Neuronal stem cell (in vitro differentiated cells): ENCODE measurements at places on chromosomes 5 and 9.

- no peak for DNase-seq
These were observed 1.0 kb downstream of the PRDM6 start for GRCh38 chr5:123089914-123090660.

GRCh38 chr9:119164716-119165115 is 204.5 kb downstream of the BRINP1 start:
- DNase-seq: no peak

GRCh38 chr9:2236850-2237249 is 221.7 kb downstream of the SMARCA2 start:
- no peak for DNase-seq

DNA sequence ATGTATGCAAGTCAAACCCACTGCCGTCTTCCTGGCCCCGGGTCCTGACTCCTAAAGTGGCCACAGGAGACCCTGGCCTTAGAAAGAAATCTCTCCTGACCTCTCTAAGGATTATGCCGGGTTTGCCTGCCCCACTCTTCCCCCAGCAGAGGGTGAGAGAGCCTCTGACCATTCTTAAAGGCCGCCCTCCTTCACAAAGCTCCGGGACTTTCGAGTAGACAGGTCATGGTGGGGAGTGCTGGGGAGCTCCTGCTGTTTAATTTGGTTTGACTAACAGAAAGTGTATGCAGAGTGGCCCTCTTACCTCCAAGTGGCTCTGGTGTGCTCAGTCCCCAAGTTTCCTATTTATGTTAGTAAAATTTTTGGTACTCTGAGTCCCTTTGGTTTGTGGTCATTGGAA is 111.8 kb downstream of the LRRC70 start:
- DNase-seq: no peak

GRCh38 chr5:100683881-100684280 is 148.7 kb downstream of the FAM174A start:
- DNase-seq: no peak

- DNase-seq: no peak
These were observed 400 bp downstream of the TIFAB start for GRCh38 chr5:135451581-135452320.

DNA sequence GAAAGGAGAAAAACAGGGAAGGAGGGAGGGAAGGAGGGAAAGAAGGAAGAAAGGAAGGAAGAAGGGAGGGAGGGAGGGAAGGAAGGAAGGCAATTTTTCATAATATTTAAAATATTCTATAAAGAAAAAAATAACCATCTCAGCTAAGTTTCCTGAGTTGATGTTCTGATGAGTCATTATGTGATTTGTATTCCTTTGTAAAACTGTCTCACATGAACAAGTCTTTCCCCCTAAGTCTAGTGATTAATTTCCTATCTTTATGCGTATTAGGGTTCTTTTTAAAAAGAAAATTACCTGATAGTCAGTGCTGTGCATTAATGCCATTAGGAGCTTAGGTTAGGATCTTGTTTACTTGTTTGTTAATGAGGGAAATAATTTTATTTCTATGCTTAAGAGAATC is 94.1 kb downstream of the RASEF start:
- DNase-seq: no peak

- DNase-seq: peak; percentile 89
These were observed 283.3 kb upstream of the TUT7 start for GRCh38 chr9:86637515-86637914.

DNA sequence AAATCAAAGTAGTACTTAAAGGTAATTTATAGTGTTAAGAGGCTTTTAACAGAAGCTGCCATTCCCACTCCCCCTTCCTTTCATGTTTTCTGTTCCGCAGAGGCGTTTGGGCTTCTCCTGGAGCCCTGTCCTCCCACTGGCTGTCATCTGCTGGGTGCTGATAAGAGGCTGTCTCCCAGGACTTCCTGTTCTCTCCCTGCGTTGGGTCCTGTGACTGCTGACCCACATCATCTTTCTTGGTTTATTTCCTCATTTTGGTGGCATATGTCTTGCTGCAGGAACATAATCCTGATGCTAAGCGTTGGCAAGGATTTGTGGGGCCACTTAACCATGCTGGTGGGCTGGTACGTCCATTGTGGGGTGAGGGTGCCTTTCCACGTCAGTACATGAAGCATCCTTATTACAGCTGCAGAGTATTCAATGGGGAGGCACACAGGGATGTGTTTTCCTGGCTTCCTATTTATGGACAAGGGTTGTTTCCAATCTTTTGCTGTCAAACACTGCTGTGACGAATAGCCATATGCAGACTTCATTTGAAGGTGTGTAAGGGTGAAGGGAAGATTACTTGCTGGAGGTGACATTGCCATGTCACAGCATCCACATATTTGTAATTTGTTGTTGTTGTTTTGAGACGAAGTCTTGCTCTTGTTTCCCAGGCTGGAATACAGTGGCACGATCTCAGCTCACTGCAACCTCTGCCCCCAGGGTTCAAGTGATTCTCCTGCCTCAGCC is 22.3 kb upstream of the RNF130 start:
- DNase-seq: no peak

GRCh38 chr5:25345240-25345771 is 700.5 kb upstream of the CDH10 start:
- no peak for DNase-seq

DNA sequence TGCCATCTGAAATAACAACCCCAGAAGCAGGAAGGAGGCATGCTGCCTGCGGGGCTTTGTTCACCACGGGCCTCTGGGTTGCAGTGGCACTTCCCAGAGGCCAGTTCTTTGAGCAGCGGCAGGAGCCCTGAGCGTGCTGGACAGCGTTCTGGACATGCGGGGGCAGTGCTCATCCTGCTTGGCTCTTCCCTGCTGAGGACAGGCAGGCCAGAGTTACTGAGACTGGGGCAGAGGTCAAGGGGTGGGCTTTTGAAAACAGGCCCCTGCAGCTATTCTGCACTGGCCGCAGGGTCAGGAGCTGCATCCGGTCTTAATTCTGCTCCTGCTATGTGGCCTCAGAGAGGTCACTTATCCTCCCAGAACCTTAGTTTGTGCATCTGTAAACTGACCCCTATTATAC is 258.6 kb downstream of the FSTL4 start:
- peak; percentile 51 for DNase-seq

GRCh38 chr5:14582797-14583137 is 1.2 kb downstream of the OTULINL start:
- no peak for DNase-seq

- DNase-seq: no peak
These were observed 53.5 kb upstream of the CNTLN start for GRCh38 chr9:17081351-17081750.

DNA sequence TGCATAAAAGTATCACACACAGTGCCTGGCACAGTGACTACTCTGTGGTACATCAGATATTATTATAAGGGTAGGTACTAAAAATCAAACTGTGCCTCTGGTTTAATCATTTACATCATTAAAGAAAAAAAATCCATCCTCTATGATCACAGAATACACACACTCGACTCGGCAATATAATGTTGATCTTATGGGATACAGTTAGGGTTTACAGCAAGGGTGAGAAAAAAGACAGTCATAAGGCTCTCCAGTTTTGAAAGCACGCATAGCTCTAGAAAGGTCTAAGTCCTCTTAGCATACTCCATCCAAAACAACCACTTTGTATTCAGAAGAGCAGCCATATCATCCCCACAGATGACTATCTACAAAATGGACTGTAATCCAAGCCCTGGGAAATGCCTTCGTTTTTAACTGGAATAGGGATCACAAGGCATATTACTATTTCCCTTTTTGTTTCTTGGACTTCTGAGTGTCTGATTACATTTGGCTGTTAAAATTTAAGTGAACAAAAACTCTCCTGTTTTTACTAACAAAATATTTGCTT is 26.6 kb downstream of the TRPM3 start:
- DNase-seq: no peak

DNA sequence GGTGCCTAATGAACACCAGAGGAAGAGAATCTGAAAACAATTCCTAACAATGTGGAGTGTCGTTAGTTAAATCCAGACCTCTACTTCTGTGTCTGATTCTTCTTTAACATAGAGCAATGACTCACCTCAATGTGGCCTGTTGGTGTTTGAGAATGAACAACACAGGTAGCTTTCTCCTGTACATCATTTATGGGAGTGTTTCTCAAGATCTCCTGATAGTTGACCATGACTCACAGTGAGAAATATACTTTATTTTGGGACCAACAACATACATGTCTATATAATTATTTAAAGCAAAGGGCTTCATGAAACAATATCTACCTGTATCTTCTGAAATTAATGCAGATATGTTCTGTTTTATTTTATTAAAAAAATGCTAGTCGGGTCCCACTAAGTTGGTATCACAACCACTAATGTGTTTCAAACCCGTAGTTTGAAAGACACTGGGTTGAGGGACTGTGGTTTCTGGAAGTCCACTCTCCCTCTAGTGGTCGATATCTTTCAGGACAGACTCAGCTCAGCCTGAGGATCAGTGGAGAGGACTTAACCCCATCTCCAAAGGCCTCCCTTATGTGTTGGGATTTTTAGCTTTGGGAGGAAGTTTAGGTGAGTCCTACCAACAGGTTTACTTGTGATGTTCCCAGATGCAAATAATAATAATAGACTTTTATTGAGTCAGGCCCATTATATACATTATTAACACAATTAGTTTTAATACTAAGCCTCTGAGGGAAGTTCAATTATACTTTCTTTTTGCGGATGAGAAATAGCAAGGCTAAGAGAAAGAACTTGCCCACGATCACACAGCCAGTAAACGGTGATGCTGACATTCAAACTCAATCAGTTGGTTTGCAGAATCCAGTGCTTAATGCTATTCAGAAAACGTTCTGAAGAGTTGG is 70.0 kb upstream of the KLF9 start:
- DNase-seq: peak; percentile 20

GRCh38 chr5:14223372-14223771 is 80.2 kb downstream of the TRIO start:
- DNase-seq: no peak

- no peak for DNase-seq
These were observed 2.4 kb upstream of the DMRT2 start for GRCh38 chr9:1047591-1048230.

DNA sequence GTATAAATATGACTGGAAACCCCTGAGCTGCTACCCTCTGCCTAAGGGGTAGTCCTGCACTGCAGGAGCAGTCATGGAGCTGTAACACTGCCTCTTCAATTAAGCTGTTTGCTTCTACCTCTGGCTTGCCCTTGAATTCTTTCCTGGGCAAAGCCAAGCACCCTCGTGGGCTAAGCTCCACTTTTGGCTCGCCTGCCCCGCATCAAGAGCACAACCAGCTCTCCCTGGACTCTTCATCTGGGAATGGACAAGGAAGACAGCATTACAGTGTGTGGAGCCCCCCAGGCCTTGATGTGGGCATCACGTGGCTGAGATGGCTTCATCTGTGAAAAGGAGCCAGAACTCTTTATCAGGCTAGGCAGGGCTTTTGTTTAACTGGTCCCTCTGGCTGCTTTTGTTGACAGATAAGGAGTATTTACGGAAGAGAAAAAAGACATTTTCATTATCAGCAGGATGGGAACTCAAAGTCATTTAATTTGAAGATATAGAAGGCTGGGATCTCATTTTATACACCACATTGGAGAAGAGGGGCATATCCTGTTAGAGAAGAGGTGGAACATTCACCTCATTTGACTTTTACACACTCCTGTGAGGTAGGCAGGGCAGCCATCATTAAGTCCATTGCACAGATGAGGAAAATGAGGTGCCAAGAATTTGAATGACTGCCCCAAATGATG is 137.8 kb downstream of the SEMA6A start:
- no peak for DNase-seq

GRCh38 chr5:103207653-103208052 is 50.9 kb upstream of the MACIR start:
- no peak for DNase-seq

DNA sequence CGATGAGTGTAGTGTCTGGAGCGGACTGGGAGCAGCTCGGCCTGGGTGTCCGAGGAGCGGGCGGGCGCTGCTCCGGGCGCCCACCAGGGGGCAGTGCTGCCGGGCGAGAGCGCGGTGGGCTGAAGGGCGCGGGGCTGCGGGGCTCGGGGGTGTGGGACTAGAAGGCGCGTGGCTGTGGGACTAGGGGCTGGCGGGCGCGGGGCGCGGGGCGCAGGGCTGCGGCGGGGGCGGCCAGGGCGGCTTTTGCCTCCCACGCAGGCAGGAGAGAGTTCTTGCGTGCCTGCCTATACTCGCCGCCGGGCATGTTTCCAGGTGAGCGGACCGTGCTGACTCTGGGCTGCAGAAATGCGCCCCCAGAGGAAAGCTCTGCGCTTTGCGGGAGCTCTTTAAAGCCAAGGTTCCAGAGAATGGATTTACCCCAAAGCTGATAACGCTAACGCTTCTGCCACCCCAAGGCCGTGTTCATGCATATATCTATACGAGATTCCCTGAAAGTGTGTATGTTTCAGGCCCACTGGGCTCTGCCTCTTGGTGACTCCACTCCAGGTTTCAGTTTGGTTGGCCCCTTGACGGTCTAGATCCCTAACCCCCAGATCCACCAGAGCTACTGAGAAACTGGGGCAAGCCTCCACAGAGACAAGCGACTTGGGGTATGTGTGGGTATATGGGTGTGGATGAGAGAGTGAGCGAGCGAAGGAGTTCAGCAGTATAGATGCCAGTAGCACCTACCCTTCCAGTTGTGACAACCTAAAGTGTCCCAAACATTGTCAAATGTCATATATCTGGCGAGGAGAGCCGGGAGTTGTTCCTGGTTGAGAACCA is 56.2 kb downstream of the ACER2 start:
- DNase-seq: peak; percentile 50

DNA sequence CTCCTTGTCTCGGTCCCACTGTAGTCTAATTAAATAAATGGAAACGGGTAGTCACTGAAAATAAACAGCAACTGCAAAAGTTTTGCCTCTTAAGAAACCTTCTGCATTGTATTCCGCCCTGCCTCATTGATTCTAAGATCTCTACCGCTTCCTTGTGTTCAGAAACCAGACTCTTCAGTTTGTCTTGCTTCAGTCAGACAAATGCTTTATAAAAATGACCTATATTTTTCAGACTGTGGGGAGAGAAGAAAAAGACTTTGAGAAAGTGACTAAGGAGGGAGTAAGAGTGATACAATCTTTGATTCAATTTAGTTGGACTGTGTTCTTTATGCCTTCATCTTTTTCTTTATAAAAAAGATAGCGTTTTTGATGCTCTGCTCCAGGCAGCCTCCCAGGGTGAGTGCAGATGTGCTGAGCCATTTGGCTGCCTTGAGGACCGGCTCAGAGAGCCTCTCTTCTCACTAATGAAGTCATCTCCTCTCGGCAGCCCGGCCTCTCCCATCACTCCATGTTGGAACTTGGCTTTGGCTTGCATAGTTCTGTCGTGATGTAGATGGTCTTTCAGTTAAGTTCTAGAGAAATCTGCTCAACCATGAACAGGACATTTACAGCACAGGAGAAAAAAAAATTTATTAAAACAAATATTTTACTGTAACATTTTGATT is 4.0 kb upstream of the VCAN start:
- DNase-seq: no peak
